Jurkat, Clone E6-1 (cell line): ENCODE measurements at places on chromosomes 5 and 9.

- DNase-seq, result no peak
Measured at GRCh38 chr9:35906923-35907699, 1.1 kb downstream of the HRCT1 start.

- DNase-seq, result no peak
Measured at GRCh38 chr5:148830211-148830610, 3.8 kb downstream of the ADRB2 start.

GRCh38 chr5:29462241-29462640, 1731.2 kb upstream of the CDH6 start:
- DNase-seq, result no peak

- DNase-seq, result no peak
Measured at GRCh38 chr9:133812941-133813748, 75.0 kb upstream of the SARDH start.

DNA sequence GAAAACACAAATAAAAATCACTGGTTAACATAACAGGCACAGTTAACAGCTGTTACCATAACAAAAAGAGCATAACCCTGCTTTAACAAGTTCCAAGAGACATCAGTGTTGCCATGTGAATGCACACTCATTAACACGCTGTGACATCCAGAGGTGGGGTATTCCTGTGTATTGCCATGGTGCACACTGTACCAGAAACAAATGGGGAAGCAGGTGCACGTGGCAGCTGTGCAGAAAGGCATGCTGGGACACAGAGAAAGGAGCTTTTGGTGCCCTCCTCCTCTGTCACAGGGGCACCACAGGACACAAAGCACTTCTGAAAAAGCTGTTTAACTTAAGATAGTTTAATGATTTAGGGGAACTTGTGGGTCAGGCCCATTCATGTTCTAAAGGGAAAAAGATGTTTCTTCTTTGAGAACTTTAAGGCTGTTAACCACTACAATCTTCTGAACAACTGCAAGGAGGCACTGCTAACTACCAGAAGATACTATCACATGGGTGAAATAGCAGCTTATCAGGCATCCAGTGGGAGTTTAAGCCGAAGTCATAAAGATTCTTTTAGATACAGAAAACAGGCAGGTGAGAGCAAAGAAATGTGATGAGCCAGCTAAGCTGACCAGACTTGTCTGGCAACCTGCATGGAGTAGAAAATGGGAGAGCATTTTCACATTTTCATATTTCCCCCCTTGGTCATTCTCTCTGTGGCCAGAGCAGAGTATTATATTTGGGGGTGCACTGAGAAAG, 56.4 kb upstream of the GOLPH3 start:
- no peak for DNase-seq

GRCh38 chr5:122412966-122413365, 100.9 kb downstream of the SNCAIP start:
- DNase-seq, result no peak
